CD14-positive monocyte (primary cell): ENCODE measurements at places on chromosomes 7 and 10.

DNA sequence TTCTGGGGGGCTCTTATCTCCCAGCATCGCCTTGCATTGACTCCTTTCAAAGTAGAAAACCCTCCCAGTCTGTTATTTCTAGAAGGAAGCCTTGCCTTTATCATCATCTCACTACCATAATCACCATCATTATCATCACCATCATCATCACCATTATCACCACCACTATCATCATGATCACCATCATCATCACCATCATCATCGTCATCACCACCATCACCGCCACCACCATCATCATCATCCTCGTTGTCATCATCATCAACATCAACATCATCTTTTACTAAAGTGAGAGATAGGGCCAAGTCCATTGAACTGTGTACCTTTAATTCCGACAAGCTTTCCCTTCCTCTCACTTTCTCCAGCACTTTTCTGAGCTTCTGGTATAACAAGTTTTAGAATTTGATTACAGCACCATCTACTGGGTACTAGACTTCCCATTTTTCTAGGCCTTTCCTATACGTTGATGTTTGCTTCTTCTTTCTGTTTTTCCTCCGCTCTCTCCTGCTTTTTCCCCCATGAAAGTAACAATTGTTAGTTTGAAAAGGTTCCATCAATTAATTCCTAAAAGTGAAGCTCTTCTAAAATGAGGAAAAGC lies 226.4 kb downstream of the BUB3 start:
- no peak for DNase-seq

DNA sequence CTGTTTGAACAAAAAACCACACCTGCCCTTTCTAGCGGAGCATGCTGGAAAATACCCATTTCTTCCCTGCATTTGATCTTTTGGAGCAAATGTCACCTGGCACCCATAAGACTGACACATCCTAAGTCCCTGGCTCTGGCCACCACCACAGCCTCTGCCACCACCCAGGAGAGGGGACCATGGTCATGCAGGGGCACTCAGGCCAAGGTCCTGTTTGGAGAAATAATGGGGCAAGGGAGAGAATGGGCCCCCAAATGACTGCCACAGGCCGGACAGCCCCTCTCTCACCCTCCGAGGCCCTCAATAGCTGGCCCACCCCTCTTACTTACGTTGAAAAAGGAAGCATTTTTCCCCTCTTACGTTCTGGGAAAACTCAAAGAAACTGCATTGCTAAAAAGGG lies 35.4 kb downstream of the RGS10 start:
- DNase-seq, result no peak

- DNase-seq, result no peak
Measured at GRCh38 chr10:110479710-110480109, 18.0 kb upstream of the DUSP5 start.

GRCh38 chr10:88693392-88694020 lies 12.5 kb upstream of the LIPK start:
- DNase-seq, result no peak

DNA sequence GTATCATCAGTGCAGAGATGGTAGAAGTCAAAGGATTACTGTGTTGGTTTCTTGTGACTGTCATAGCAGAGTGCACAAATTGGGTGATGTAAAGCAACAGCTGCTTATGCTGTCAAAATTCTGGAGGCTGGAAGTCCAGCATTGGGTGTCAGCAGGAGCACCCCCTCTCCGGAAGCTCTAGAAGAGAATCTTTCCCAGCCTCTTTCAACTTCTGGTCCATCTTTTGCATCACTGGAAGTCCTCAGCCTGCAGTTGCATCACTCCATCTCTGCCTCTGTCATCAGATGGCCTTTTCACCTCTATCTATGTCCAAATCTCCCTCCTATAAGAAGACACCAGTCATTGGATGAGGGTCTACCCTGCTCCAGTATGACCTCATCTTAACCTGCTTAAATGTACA lies 35.8 kb upstream of the GALNTL5 start:
- peak; percentile 87 for DNase-seq

GRCh38 chr7:28383975-28384374 lies 28.3 kb upstream of the CREB5 start:
- DNase-seq, result no peak

DNA sequence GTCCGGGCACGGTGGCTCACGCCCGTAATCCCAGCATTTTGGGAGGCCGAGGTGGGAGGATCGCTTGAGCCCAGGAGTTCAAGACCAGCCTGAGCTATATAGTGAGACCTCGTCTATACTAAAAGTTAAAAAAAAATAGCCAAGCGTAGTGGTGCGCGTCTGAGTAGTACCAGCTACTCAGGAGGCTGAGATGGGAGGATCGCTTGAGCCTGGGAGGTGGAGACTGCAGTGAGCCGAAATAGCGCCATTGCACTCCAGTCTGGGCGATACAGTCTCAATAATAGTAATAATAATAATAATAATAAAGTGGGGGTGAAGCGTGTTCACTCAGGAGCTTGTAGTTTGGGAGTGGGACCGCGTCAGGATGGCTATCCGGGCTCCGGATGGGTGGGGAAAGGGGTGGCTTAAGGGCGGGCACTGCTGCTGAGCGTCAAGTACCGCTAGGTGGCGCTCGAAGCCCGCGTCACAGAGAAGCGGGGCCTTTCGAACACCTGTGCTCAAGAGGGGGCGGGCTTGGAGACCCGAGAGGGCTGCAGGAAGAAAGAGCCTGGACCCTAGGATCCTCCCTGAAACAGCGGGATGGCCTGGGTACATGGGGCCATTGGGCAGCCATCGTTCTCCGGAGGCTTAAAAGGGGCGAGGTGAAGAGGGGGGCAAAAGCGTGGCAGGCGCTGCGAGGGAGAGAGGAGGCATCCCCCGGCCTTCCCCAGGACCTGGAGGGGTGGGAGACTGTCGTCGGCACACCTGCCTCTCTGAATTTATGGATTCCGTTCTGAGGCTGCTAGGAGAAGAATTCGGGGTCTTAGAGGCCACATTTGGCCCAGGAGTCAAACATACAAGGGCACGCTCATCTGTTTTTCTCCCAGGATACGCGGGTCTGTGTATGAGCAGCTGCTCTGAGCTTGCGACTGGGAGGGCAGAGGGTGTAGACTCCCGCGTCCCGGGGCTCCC lies 14.5 kb downstream of the LBX1 start:
- DNase-seq, result no peak

DNA sequence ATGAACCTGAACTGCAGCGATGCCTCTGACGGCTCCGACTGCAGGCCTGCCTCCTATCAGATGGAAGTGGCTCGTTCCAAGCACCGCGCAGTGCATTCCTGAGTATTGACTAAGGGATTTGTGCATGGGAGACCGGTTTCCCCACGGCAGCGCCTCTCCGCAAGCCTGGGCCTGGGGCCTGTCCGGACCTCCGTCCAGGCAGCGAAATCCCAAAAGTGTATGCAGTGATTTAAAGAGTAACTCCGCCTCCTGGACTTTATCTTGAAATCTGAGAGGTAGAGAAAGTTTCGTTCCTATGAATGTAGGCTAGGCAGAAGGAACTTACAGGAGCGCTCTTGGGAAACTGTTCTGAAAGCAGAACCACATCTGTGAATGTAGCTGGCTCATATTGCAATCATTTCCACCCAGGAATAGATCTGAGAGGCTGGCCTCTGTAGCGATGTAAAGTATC lies 106.2 kb upstream of the CELF2 start:
- DNase-seq, result no peak

- no peak for DNase-seq
Measured at GRCh38 chr7:125504848-125505247, 575.2 kb upstream of the POT1 start.

DNA sequence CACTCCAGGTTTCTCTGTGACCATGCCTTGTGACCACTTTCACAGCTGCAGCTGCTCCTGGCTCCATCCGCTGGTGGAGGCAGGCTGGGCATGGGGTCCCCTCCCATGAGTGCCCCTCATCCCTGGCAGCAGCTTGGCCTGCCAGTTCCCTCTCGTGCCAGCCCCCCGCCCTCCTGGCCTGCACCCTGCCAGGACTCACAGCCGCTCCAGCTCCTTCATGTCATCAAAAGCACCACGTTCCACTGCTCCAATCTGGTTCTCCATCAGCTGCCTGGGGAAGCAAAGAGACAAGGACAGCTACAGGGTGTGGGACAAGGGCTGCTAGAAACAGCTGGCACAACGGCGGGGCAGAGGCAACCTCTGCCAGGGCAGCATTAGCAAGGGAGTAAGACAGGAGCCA lies 22.6 kb downstream of the SLIT1 start:
- DNase-seq, result no peak

GRCh38 chr7:159370-160270 lies 32.8 kb upstream of the FAM20C start:
- DNase-seq, result no peak

DNA sequence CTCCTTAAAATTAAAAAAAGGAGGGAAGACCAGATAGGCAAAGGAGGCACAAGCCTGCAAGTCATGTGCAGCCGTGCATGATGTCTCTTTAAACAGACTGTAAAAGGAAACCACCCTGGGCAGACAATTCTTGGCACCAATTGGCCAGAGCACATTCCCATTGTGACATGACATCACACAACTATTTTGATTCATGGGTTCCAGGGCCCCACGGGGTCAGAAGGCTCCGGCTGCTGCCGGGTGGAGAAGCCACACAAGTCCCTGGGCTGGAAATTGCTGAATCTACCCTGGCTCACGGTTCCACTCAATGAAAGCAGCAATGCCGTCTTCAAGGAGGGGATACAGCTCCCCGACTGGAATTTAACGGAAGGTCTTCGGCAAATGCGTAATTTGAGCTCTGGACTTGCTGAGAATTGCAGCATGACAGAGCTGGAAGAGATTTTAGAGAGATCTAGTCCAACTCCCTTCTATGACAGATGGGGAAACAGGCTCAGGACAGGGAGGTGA lies 140.5 kb downstream of the PRKAG2 start:
- no peak for DNase-seq

DNA sequence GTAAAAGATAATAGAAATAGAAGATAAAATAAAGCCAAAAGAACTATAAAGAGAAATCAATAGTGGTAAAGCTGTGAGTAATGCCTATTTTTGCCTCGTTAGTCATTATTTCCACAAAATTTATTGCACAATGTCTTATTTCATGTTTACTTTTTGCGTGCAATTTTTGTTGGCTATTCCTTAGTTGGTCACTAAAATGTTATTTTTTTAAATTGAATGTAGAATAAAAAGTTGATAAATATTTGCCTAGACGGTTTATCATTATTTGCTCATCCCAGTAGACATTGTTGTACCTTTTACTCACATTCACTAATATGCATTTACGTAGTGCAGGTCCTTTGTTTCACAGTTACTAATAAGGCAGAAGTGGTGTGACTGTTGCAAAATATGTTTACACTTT lies 227.8 kb upstream of the BMPER start:
- no peak for DNase-seq

GRCh38 chr10:44913350-44914081 lies 2.4 kb downstream of the TMEM72 start:
- peak; percentile 15 for DNase-seq

- DNase-seq, result no peak
Measured at GRCh38 chr10:104099269-104099668, 13.6 kb upstream of the COL17A1 start.

- DNase-seq, result peak; percentile 54
Measured at GRCh38 chr7:5997210-5997808, 11.5 kb downstream of the PMS2 start.

DNA sequence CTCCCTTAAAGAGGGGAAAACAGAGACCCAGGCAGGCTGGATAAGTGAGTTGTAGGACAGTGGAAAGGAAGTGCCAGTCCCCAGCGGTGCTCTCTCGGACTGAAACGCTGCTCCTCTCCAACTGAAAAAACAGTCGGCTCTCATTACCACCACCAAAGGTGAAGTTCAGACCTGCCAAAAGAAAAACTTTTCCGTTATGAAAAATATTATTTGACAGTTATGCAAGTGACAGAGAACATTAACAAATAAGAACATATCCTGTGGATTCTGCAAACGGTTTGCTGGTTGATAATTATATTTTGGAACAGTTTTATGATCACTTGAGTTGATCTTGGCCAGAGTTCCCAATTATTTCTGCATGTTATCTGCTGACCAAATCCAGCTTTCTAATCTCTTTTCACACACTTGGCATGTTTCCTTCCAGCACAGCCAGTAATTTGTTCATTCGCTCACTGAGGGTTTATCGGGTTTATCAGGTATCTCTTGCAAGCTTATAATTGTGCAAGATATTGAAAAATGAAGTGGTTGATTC lies 82.6 kb downstream of the PTPRE start:
- no peak for DNase-seq

DNA sequence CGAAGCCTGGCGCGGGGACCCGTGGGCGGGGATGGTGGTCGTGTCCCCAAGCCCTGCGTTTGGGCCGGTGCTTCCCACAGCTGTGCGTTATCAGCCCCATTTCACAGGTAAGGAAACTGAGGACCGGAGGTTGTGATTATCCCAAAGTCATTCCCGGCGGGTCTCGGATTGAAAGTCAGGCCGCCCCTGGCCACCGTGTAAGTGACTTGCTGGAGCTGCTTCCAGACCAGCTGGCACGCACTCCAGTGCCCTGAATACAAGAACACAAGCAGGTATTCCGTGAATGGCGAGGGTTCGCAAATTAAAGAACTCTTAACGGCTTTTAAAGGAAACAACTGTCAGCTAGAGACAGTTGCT lies 675 bp upstream of the ATE1 start:
- DNase-seq, result peak; percentile 10

GRCh38 chr7:11636274-11636673 lies 195.7 kb downstream of the THSD7A start:
- no peak for DNase-seq

- DNase-seq, result no peak
Measured at GRCh38 chr10:103648636-103649532, 155.4 kb downstream of the NEURL1 start.

- DNase-seq, result no peak
Measured at GRCh38 chr10:110033701-110034235, 26.0 kb downstream of the ADD3 start.

DNA sequence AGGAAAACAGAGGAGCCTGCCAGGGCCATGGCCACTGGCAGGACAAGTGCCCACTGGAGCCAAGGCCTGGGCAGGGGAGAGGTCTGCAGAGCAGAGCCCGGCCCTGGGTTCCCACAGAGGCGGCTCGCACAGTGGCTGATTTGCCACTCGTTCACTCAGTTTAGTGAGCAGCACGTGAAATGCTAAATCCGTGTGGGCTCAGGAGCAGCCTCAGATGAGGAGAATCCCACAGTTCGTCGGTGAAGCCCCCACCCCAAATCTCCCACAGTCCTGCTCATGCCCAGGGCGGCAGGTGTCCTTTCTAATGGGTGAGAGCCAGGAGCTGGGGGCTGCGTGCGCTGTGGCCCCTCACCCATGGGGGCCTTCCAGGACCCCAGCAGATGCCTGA lies 107.7 kb upstream of the FAM20C start:
- no peak for DNase-seq

- DNase-seq, result no peak
Measured at GRCh38 chr7:130400120-130400572, 19.9 kb downstream of the CPA1 start.

DNA sequence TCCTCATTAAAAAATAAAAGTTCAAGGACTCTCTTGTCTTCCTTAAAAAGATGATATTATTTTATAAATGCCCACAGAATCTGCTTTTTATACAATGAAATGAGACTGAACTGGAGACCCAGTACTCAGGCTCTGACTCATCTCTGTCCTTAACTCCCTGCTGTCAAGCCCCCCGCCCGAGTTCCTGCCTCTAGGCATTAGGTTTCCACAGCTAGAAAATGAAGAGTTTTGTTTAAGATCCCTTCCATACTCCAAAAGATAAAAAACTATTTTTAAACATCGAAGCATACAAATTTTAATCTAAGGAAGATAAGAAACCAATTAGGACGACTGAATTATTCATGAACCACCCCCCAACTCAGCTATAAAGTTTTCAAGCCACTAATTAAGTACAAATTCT lies 97.7 kb upstream of the FEZF1 start:
- no peak for DNase-seq
